ENCODE measurements at places on chromosomes 3 and 15.

DNA sequence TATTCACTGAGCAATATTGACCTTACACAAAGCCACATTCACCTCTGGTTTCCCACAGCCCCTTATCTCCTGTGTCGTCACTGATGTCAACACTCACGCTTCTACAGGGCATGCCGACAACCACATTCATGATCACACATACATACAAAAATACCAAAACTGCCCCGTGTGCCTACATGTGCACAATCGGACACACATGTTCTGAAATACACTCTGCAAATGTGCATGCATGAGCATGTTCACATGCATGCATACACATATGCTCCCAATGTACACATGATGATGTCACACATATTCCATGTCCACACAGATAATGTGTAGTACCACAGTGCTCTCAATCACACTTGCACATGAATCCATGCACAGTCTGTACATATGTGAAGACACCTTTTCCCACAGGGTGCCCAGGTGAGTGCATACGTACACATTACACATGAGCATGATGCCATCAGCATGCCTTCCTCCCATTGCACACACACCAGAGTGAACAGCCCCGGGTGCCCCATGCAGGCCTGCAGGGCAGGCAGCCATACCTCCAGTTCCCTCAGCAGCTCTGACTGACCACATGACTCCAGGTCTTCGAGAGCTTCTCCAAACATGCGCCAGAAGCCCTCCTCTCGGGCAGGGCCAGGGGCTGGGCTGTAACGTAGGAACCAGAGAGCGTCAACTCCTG, 37.0 kb downstream of the GRIP2 start:
- DNase-seq = no peak

- no peak for DNase-seq
These were observed 326.5 kb upstream of the GBE1 start for GRCh38 chr3:82087958-82088357.

DNA sequence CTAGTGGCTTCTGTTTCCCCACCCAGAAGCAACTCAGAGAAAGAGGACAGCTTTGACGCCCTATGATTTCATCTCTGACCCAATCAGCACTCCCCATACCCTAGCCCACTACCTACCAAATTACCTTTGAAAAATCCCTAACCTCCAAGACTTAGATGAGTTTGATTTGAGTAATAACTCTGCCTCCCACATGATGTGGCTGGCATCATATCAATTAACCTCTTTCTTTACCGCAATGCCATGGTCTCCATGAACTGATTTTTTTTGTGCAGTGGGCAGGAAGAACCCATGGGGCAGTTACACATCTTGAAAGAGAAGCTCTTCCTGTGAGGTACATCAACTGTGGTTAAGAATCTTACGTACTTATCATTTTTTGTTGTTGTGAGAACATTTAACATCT, 25.5 kb upstream of the APOD start:
- no peak for DNase-seq

- no peak for DNase-seq
These were observed 22.7 kb downstream of the ABHD6 start for GRCh38 chr3:58260261-58260731.

DNA sequence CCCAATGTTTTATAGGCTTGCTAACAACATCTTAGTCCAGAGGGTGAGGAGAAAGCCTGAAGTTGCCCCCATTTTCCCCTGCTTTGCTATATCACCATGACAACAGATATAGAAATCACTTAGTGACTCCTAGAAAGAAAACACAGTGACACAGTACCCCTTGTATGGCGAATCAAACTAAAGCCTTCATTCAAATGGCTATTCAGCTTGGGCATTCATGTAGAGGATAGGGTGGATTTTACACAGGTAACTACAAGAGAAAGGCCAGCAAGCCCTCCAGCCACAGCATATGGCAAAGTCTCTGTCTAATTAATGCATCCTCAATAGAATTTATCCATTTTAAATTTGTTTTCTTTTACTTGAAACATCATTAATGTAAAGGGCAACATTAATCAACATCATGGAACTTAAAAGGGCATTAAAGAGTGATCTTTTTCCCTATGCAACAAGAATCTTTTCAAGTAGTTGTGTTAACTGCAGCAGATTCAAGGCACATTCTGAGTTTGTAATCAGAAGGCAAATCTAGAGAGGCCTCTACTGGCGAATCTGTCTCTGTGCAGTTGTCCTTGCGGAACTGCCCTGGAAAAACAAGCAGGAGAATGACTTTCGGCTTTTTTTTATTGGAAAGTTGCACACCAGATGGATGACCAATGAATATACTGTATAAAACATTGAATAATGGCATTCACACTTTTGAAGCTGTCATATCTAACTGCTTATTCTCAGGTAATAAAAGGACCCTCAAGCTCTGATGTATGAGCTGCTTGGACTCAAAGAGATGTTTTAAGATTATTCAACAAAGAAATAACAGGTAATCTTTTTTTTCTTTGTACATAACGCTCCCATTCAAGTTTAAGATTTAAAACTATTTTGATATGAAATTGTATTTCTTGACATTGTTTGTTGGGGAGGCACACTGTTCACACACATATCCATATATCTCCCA, 621.7 kb upstream of the AGTR1 start:
- no peak for DNase-seq

GRCh38 chr3:45034612-45035252, 8.6 kb downstream of the CLEC3B start:
- no peak for DNase-seq

- DNase-seq = peak; percentile 25
These were observed 42.8 kb upstream of the RAF1 start for GRCh38 chr3:12706504-12707253.

DNA sequence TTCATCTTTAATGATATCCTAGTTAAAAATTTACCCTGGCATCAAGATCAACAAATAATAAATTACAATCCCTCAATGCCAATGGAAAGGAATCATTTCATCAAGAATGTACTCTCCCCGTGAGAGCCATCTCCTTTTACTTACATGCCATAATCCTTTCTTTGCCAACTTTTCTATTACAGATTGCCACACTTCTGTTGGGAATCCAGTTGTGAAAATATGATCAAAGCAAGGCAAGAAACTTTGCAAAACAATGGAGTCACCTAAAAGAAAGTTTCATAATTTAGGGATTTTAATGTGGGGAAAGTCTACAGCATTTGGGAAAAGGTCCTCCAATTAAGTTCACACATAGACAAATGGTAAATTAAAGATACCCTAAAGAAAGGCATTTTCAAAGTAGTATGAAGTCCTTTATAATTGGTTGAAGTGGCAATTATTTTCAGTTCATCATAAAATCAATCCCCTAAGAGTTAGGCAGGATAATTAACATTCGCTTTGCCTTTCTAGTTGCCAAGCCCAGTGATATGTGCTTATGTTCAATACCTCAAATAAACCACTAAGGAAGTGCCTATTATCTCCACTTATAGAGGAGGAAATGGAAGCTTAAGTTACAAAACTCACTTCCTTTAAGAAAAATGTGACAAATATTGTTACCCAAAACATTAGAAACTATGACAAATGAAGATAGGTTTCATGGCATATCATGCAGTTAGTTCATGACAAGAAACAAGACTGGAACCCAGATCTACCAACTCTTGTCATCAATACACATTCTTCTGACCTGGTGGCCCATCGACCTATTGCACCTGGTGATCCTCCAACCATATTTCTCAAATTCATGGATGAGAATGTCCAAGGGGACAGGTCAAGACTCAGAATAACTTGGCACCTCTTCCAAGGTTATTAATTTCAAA, 49.1 kb downstream of the TRANK1 start:
- DNase-seq = no peak

DNA sequence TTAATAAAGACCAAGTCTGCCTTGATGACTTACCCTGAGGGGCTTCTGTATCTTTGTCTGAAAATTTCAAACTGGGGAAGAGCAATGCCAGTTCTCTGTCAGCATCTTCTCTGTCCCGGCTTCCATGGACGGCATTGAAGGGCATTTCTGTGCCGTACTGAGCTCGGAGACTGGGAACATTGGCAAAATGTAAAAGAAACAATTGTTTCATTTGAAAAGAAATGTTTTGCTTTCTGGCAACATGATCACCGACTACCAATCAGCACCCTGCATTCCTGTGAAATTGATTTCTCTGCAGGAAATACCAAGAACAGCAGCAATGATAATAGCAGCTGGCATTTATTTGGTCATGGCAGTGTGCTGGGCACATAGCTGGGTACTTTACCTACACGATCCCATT, 26.2 kb downstream of the NME9 start:
- DNase-seq = no peak

GRCh38 chr3:182005219-182005618, 293.5 kb downstream of the SOX2 start:
- DNase-seq = no peak

- DNase-seq = no peak
These were observed 9.7 kb upstream of the GNB5 start for GRCh38 chr15:52200831-52201365.

DNA sequence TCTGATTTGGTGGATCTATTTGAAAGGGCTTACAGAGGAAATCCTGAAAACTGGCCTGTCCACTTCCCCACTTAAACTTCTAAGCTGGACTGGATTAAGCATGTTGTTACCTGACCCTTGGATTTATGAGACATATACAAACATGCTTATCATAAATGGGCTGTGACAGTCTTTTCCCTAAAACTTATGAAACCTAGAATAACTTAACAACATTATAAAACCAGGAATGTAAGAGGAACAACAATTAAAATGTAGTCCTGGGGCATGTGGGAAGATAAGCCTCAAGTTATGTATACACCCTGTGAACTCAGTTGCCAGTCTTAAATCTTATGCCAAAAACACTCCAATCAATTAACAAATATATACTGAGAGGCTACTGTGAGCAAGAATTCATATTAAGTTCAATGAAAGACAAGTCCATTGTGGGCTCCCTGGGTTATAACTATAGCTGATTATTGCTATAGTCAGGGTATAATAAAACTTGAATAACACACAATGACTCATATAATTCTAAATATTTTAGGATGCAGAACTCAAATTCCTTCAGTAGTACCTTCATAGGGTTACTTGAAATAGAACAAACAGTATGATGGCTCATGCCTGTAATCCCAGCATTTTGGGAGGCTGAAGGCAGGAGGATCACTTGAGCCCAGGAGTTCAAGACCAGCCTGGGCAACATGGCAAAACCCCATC, 87.2 kb upstream of the PPIB start:
- no peak for DNase-seq

GRCh38 chr15:63380808-63381282, 801 bp downstream of the CA12 start:
- no peak for DNase-seq

GRCh38 chr3:28916713-28917499, 364.0 kb upstream of the RBMS3 start:
- no peak for DNase-seq

- DNase-seq = no peak
These were observed 76.1 kb upstream of the SPATA16 start for GRCh38 chr3:173217127-173217526.

DNA sequence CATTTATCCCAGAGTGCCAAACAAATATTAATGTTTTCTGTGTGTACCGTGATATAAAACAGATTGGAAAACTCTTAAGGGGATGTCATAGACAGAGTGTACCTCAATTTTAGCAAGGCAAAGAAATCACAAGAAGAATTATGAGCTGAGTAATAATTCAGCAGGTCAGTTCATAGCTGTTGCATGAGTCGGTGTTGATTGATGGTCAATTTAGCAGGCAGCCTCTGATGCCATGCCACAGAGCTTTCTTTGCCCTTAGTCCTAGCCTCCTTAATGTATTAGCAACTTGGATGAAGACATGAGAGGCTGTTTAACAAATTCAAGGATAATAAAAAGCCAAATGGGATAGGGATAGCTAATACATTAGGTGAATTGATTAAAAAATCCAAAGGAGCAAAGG, 6.8 kb downstream of the SLC35A5 start:
- DNase-seq = no peak

GRCh38 chr3:192482391-192482790, 244.9 kb downstream of the FGF12 start:
- no peak for DNase-seq

- peak; percentile 37 for DNase-seq
These were observed 148.9 kb upstream of the IL12A start for GRCh38 chr3:159839561-159840379.

DNA sequence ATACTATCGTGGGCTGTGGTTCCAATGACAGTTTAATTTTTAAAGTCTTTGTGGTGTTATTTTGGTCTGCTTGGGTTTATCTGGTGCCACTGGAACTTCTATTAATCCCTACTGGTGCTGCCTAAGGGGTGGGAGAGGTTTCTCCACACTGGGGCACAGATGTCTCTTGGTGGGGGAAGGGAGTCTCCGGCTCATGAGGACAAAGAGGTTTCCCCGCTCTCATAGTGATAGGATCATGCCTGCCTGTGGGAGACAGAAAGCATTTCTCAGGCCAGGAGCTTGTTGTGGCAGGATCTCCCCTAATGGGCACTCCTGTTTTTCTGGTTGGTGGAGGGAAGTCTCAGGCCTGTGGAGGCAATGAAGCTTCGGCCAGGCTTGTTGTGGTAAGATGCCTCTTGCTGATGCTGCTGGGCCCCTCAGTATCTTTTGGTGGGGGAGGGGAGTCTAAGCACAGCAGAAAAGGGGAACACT, 84.3 kb upstream of the THRB start:
- DNase-seq = no peak

DNA sequence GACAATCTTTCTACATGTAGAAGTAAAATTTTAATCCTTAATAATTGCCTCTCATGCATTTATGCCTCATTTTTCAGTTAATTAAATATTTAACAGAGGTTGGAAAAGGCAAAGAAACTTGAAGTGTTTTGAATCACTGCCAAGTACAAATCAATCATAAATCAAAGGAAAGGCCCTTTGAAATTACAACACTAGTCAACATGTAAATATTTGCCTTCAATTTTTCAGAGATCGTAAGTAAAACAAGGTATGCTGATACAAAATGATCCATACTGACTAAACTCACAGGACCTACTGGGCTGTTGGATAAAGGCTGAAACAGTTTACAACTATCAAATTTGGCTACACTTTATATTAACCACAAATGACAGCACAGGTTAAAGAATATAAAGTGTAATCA, 33.9 kb downstream of the ZBBX start:
- no peak for DNase-seq

DNA sequence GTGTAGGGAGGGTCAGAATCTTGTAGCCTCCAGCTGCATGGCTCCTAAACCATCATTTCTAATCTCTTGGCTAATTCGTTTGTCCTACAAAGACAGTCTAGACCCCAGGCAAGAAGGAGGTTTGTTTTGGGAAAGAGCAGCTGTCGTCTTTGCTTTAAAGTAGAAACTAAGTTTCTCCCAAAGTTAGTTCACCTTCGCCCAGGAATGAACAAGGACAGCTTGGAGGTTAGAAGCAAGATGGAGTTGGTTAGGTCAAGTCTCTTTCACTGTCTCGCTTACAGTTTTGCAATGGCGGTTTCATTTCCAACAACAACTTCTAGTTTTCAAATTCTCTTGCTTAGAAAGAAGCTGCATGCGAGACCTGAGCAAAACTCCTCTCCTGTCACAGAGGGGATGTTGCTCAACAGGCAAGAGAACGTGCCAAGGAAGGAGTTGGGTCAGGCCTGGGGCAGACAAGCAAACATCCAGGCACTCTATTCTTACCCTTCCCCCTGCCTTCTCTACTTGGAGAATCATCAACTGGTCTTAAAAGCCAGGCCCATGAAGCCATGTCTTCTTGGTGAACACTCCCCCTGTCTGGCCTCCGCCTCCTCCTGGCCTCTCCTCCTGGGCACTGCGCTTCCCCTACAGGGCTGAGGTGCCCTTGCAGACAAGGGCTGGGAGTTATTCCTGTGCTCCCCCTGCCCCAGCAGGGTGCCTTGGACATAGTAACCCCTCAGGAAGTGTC, 57.6 kb downstream of the TMEM44 start:
- DNase-seq = no peak
